ENCODE measurements at places on chromosomes 11 and 22. TPM values are rescaled to one million over a fixed set of nuclear protein-coding genes. Genes with fewer than 3 reads are reported as not detected.
A peak's percentile ranks its signal among the peaks of the same experiment; 100 is the strongest.

DNA sequence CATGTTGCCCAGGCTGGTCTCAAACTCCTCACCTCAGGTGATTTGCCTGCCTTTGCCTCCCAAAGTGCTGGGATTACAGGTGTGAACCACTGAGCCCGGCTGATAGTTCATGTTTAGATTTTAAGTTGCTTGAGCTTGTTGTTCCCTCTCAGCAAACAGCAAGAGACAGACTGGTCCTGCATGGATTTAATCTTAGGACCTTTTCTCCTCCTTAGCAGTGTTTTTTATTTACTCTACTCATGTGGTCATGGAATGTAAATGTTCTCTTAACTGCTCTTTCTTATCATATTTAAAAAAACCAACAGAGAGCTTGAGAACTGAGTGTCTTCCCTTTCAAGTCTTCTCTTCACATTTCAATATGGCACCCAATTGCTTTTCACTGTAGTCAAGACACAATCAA lies 22.7 kb upstream of the PRDM10 start:
- no peak for DNase-seq

DNA sequence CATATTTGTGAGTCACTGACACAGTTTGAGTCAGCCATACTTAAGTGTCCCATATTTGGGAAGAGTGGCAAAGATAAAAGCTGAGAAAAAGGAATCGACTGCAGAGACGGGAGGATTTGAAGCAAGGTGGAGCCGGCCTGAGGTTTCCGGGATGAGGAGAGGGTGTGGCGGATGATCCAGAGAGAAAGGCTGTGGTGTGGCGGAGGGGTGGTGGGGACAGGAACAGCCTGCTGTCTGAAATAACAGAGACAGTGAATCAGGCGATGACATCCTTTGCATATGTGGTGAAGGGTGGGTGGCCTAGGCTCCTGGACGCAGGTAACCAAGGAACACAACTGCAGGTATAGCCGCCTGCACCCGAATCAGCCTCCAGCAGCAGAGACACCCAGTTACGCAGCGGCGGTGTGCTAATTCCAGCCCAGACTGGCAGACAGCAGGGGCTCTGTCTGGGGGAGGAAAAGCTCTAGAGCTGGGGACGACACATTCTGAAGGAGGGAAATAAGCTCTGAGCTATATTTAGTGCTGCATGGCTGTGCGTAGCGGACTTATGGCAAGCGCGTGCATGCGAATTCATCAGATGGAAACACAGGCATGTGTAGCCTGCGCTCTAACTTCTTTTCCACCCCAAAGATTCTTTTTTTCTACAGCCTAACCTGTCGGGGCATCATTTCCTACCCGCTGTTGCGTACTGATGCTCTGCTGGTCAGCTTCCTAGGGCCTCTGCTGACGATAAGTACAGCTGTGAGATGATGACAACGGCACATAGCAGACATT lies 62.7 kb upstream of the BARX2 start:
- DNase-seq: peak; percentile 1

DNA sequence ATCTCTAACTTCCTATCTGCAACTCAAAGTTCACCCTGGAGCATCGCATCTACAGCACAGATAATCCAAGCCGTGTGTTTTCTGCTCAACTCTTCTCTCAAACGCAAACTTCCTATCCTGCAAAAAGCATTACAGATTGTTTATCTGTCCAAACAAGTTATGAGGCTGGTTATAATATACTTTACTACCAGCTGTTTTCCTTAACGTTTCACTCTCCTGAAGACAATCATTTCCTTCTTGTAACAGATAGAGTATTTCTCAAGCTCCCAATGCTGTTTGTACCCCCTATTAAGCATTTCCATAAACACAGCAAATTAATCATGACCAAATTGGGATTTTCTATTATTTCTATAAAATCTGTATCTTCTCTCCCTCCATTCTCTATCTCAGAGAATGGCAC lies 84.7 kb downstream of the SBF2 start:
- DNase-seq: no peak

DNA sequence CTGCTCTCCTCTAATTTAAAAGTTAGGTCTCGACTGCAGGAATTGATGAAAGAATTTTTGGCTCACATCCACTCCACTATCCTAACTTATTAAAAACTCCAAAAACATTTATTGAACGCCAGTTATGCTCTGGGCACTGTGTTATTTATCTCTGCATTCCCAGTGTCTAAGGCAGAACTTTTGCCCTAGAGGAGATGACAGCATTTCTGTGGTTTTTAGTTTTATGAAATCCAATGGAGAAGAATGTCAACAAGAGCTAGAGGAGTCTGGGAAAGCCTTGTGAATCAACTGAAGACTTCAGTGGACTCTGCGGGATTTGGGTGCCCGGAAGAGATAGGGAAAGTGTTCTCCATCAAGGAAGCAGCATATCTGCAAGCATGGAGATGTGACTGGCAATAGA lies 217.0 kb upstream of the PGR start:
- DNase-seq: no peak

DNA sequence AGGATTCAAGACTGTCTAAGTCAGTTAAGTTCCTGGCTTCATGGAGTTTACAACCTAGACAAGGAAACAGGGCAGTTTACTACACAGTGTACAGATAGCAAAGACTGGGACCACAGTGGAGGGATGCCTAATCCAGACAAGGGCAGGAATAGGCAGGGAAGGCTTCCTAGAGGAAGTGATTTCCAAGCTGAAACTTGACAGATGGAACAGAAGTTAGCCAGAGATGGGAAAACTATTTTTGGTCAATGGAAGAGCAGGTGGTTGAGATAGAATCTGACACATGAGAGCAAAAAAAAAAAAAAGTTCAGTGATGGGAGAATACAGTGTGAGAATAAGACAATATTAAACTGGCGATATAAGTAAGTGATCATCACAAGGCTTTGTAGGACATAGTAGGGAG lies 1.3 kb downstream of the COA4 start:
- DNase-seq: no peak

GRCh38 chr11:102989379-102990047 lies 34.0 kb upstream of the MMP13 start:
- DNase-seq: no peak

DNA sequence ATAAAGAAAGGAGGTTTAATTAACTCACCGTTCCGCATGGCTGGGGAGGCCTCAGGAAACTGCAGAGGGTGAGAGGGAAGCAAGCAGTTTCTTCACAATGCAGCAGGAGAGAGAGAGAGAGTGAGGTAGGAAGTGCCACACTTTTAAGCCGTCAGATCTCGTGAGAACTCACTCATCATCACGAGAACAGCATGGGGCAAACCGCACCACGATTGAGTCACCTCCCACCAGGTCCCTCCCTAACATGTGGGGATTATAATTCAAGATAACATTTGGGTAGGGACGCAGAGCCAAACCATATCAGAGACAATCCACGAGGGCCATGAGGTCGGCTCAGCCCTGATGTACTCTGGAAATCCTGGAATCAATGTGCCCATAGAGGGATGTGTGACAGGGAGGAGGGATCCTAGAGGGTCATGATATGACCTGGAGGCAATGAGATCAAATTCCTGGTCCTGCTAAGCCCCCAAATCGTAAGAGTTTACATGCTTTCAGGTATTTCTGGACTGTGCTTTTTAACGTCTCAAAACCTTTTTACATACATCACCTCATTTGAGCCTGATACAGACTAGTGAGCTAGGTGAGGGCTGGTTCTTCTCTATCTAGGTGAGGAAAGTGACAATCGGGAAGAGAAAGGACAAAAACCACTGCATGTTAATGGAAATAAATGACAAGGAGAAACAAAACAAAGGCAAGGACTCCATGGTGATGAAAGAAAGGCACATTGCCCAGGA lies 19.5 kb upstream of the RASSF10 start:
- DNase-seq: peak; percentile 62

The GGTLC3 gene
- 0.24 TPM for total RNA-seq

All from SJCRH30 (cell line).